Stimulated activated CD8-positive, alpha-beta memory T cell treated with anti-CD3 and anti-CD28 coated beads, Interleukin-2, amount 100 ng/mL, for 1 hour (primary cell): ENCODE measurements at places on chromosomes 13 and 19.

DNA sequence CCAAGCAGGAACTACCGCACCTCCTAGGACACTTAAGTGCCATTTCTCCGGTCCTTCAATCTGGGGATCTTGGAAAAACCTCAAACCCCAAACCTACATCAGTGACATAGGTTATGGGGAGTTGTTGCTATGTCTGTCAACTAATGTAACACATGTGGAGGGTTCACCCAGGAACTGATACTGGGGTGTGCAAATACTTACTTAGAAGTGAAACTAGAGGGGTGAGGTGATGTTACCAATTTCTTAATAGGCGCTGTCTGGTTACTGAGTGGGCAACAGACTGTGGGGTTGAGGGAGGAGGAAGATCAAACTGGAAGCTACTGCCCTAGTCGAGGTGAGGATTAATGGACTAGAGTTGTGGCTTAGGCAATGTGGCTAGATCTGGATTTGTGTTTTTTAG, 1.9 kb downstream of the ZNF586 start:
- no peak for DNase-seq

GRCh38 chr19:30085394-30085793, 143.4 kb downstream of the URI1 start:
- DNase-seq: no peak

GRCh38 chr13:19852766-19853165, 10.7 kb downstream of the ZMYM5 start:
- no peak for DNase-seq

GRCh38 chr19:51071095-51071405, 6.2 kb upstream of the KLK13 start:
- no peak for DNase-seq

- DNase-seq: no peak
Measured at GRCh38 chr13:100644371-100644770, 30.2 kb downstream of the TMTC4 start.

GRCh38 chr19:27794494-27795042, 1418.4 kb downstream of the UQCRFS1 start:
- no peak for DNase-seq

DNA sequence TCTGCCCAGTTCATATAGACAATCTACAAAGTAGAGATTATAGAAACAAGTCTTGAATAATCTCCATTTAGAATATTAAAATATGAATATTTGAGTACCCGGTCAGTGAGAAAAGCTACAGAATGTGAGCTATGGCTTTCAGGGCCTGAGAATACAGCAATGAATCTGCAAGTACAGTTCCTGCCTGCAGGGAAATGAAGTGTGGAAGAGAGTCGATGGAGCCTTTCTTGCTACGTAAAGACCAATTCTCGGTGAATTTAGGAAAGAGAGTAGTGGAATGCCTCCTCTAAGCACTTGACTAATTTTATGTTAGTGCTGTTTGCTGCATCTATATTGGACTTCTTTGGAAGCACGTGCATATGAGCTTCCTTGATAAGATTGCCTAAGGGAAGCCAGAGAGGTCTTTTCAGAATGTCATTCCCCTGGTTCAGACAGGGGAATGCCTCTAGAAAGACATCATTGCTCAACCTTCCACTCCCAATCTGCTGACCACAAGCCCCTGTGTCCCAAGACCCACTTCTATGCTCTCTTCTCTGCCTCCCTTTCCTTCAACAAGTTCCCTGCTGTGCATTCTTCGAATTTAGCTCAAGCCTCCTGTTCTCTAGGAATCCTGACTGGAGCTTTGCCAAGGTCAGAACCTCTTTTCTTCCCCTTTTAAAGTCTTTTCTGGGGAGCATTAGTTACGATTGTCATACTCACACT, 41.9 kb downstream of the GPC6 start:
- DNase-seq: no peak

DNA sequence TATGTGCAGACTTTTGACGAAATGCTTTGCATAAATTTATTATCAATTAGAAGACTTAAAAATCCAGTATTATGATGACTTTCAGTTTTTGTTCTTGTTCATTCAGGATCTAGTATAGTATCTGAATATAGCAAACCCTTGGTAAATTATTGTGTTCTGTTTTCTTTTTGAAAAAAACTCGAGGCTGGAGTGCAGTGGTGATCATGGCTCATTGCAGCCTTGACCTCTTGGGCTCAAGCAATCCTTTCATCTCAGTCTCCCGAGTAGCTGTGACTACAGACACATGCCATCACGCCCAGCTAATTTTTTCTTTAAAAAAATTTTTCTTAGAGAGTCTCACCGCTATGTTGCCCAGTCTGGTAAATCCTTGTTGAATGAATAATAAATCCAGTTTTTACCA, 4.6 kb downstream of the FARP1 start:
- DNase-seq: no peak

- DNase-seq: no peak
Measured at GRCh38 chr13:40261336-40261735, 405.1 kb downstream of the FOXO1 start.

DNA sequence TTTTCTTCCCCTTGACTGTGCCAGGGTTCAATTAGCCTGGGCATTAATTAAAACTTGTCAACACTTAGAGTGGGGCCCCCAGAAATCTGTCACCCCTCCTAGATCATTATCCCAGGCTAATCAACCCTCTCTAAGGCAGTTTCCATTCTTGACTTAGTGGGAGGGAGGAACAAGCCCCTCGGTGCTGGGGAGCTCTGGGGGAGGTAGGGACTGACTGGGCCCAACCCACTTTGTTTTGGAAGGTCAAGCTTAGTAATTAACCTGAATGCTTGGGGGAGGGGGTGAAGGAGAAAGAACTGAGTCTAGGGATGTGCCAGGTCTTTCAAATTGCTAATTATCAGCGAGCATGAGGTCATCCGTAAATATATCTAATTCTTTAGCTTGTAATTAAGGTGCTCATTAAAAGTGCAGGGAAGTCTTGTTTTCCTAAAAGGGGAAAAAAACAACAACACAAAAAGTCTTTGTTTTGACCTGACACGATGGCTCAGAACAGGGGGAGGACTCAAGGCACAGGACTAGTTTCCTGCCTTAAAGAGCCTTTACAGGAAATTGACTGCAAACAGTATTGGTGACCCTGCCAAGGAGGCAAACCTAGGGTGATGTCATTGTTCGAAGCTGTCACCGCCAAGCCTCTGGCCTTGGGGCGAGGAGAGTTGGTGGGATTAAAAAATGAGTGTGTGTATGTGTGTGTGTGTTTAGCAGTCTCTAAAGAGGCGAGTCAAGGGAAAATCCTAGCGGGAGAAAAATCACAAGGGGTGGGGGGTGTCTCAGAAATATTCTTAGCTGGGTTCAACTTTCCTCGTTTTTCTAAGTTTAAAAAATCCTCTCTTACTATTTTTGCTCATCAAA, 19.4 kb downstream of the ACTN4 start:
- DNase-seq: no peak

DNA sequence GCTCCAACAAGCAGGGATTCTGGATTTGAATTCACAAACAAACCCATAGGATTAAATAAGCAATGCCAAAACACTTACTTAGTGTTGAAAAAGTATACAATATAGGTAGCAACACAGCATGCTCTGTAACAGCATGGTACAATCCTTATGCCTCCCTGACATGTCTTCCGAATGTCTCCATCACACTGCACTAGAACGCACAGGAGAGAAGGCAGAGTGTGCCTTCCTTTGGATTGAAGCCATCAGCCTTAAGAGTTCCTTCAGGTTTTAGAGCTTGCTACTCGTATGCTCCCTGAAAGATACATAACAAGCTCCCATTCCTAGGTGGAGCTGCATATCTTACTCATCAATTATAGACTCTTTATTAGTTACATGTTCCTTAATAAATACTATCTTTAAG, 1573.9 kb upstream of the PRR20A start:
- DNase-seq: no peak

DNA sequence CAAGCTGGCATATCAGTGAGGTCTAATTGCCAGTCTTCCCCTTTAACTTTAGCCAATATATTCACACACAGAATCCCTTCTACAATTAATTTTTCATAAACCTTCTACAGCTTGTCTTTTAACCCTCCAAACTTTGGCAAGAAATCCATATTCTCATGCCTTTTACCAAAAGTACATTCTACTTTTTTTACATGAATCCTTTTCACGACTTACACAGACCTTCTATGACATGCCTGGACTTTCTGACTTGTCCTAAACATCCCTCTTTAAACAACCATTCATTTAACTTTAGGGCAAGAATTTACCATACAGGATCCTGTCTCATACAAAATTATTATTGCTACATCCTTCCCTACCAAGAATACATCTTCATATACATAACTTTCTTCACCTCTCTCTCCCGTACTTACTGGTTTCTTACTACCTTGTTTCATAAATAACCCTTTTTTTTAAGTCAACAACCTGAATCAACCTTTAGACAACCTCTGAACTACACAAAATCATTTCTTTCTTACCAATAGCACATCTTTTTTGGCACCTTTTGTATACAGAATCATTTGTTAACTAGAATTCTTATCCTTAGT, 23.5 kb downstream of the ZNF544 start:
- no peak for DNase-seq

DNA sequence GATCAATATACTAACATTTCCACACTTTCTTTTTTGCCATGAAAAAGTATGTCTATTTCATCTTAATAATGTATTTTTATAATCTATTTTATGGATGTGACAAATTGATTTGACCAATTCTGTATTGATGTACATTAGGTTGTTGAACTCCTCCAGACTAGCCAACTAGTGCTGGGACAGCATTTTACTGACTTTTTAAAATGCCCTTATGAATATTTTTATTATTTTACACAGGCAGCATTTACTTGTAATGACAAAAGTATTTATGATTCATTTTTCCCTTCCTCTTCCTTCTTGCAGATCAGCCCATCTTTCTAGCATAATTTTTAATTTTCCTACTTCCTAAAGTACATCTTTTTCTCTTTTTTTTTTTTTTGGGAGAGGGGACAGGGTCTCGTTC, 918 bp upstream of the FUZ start:
- DNase-seq: no peak

DNA sequence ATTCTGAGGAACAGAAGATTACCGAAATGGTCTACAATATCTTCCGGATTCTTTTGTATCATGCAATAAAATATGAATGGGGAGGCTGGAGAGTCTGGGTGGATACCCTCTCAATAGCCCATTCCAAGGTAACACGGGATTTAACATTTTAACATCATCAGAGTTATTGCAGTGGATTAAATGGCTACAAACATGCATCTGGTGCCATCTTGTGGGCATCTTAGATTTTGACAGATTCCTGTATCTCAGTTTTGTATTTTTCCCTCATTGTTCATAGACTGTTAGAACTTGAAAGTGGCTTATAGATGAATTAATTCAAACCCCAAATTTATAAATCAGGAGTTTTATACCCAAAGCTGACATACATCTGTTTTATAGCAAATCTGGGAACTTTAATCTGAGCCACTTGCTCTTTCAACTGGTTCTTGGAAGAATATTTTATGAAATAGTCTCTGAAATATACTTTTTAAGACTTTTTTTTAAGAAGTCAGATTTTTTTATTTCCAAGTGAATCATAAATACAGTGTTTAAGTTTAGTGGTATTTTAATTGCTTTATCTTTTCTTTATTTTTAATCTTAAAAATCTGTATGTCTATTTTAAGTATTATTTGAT, 215.2 kb downstream of the NBEA start:
- DNase-seq: no peak

GRCh38 chr13:36885901-36886300, 34.1 kb downstream of the SMAD9 start:
- no peak for DNase-seq

- DNase-seq: no peak
Measured at GRCh38 chr13:94312511-94313216, 166.8 kb downstream of the DCT start.

GRCh38 chr13:73142071-73142470, 83.3 kb downstream of the KLF5 start:
- DNase-seq: no peak
